ENCODE measurements at places on chromosomes 3 and 15. TPM values are rescaled to one million over a fixed set of nuclear protein-coding genes. Genes with fewer than 3 reads are reported as not detected.

Gene ALDH1A3
- 82.6 TPM for total RNA-seq

Gene DAPK2
- 3.2 TPM for total RNA-seq

Gene EAF2
- total RNA-seq: 3.1 TPM

Gene DHX30
- total RNA-seq: 69.8 TPM

Gene TMC3
- not detected for total RNA-seq
